Activated CD4-positive, alpha-beta T cell treated with anti-CD3 and anti-CD28 coated beads, Interleukin-2, Interleukin-6, amounts not matched to agents 100 ng/mL and 50 ng/mL, durations not matched to agents 16 hours and 8 hours (primary cell): ENCODE measurements at places on chromosomes 7 and 10.

DNA sequence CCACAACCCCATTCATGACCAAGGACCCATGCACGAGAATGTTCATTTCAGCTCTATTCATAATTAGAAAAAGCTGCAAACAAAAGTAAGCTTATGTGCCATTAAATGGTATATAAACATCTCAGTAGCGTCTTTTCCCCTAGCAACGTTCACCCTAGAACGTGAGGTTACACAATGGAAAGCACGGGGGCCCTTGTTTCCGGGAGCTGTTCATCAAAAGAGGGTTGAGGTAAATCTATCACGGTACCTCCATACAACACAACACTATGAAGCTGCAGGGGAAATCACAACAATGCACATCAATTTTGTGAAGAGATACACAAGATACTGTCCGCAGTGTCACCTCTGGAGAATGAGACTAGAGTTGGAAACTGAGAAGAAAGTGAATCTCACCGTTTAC lies 80.9 kb upstream of the DDC start:
- no peak for DNase-seq

DNA sequence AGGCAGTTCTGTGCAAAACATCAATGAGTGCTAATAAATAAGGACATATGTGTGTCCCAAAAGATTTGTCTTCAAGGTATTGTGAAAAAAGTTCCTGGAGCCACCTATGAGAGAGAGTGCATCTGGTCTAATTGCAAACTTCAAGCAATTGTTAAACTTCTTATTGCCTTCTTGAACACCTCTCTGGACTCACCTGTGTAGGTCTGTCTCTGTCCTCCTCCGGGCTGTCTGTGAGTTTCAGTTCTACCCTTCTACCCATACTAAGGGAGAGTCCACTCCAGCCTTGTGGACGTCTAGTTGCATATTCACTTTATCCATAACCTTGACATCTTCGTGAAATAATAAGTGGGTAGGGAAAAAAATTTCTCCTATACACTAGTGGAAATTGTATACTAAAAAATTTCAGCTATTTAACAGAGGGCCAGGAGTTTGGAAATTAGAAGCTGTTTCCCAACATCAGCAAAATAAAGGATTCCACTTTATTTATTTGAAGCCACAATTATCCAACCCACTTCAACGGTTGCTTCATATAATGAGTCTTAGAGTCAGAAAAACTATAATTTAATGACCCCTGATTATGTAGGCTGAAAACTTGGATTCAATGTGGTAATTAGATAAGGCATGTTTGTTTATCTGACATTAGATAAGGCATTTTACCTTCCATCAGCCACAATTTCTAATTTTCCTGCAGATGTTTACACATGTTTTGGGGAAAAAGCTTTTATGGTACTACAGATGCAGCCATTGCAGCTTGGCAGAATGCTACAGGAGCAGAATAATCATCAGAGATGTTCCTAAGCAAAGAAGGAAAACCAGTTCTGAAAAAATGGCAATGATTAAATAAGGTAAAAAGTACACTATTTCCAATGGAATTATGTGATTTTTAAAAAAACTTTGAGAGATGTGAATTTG lies 150.8 kb upstream of the FAM3C start:
- no peak for DNase-seq

DNA sequence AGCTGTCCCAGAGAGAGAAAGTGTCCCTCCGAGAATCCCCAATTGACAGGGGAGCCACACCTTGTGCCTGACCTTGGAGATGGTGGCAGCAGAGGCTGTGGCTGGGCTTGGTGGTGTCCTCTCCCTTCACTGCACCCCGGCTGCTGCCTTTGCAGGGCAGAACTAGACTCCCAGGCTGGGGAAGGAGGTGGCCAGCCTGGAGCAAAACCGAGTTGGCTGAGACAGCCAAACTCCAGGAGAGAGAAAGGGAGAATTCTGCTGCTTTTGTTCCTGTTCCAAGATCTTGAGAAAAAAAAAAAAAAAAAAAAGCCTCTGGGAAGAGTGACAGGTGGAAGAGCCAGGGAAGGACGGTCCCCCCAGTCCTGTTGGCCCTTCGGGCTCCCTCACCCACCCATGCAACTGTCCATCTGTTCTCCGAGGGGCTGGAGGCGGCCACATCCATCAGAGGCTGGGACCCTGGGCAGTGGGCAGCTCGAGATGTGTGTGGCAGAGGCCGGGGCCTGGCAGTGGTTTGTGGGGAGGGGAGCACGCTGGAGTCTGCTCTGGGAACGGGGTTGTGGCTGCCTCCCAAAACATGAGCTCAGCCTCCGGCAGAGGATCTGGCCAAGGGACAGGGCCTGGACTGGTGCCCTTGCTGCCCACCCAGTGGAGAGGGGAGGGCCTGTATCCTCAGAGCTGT lies 35.5 kb downstream of the CLIP2 start:
- DNase-seq: no peak

DNA sequence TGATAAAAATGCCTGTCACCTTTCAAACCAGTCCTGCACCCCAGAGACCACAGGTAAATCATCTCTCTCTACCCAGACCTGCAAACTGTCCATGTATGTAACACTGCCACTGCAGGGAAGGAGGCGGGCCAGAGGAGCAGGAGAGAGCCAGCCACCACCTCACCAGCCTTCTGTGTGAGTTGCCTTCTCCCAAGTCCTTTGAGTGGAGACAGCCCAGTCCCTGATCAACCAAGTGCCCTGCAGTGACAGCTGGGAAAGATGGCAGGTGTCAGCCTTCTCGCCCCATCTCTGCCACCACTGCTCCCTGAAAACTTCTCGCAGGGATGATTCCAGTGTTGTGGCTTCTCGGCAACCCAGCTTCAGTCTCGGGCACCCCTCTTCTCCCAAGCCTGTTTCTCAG lies 42.4 kb downstream of the MTURN start:
- DNase-seq: no peak

GRCh38 chr10:103510046-103510685 lies 16.7 kb downstream of the NEURL1 start:
- DNase-seq: no peak

DNA sequence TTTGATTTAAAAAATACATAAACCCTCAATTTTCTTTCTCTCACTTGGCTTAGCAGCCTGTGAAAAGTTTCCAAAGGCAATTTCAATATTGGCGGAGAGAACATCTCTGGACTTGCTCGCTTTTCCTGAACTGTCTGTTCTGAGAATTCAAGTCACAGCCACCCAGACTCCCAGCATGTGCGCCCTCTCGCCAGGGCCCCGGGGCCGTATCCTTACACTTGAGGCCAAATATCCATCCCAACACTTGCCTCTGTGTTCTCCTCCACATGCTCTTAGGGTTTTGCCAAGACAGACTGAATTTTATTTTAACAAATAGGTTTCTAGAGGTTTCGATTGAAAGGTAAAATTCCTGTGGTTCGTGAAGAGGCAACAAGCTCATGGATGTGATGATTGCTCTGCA lies 111.5 kb upstream of the GPR26 start:
- no peak for DNase-seq

DNA sequence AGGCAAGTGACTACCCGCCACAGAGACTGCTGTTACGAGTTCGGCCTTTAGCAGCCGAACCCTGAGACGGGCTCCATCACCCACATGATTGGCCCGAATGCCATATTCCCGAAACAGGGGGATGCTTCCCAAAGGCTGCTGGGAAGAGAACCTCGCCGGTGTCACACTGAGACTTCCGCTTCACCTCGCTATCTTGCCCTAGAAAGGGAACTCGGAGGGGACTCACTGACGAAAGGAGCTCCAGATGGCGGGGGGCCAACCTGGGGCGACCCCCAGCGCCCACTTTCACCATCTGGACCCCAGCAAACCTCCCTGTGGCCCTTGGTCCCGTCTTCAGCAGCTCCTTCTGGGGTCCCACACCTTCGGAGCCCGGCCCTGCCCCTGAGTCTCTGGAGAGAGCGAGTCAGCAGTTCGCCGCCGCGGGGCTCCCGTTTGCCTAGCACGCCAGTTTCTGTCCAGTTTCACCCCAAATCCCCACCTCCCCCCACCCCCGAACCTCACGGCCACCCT lies 529 bp downstream of the HPS1 start:
- DNase-seq: peak; percentile 44

- peak; percentile 76 for DNase-seq
Measured at GRCh38 chr10:123582084-123582989, 83.8 kb upstream of the GPR26 start.

DNA sequence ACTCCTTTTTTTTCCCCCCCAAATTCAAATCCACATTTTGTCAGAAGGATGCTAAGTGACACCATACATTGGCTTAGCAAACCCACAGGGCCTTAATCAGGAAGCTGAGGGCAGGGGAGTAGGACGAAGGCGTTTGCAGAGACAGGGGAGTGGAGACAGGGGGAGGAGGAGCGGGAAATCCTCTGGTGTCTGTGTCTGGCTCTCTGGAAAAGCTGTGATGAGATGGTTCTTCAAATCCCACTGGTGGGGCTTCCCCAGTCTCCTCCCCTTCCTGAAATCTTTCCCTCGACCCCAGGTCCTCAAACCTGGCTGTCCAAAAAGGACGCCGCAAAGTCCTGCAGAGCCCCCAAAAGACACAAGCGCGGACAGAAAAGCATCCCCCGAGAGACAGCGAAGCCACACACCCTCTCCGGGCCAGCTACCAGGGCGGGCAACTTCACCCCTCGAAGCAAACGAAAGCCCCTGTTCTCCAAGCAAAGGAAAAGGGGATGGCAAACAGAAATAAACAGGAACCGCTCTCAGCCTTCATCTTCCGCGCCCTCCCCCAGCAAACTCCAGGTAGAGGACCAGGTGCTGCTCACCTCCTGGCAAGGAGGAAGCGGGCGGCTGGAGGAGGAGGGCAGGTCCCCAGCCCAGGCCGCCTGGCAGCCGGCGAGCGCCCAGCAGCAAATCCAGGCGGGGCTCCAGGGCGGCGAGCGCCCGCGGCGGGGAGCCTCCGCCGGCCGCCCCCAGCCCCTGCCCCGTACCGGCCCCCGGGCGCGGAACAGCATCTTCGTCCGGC lies 520 bp downstream of the ELAPOR2 start:
- DNase-seq: peak; percentile 11

- DNase-seq: no peak
Measured at GRCh38 chr7:93232673-93233018, 480 bp downstream of the VPS50 start.

- no peak for DNase-seq
Measured at GRCh38 chr7:28618383-28618782, 206.1 kb downstream of the CREB5 start.

DNA sequence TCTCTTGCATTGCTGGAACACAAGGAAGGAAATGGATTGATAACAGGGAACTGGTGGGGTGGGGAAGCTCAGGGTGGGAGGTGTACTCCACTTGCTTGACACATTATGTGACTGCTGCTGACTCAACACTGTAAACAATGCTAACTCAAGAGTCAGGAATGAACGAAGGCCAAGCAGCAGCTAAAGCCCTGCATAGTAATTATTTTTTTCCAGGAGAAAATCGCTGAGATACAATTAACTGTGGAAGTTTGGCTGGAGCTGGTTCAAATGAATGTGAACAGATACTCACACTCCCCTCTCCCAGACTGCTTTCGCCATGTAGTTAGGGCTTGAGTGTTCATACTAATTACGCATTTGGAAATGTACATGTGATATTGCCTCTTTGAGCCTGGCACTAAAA lies 170.9 kb upstream of the AOAH start:
- DNase-seq: no peak

GRCh38 chr10:87538092-87539015 lies 33.7 kb downstream of the MINPP1 start:
- DNase-seq: no peak

DNA sequence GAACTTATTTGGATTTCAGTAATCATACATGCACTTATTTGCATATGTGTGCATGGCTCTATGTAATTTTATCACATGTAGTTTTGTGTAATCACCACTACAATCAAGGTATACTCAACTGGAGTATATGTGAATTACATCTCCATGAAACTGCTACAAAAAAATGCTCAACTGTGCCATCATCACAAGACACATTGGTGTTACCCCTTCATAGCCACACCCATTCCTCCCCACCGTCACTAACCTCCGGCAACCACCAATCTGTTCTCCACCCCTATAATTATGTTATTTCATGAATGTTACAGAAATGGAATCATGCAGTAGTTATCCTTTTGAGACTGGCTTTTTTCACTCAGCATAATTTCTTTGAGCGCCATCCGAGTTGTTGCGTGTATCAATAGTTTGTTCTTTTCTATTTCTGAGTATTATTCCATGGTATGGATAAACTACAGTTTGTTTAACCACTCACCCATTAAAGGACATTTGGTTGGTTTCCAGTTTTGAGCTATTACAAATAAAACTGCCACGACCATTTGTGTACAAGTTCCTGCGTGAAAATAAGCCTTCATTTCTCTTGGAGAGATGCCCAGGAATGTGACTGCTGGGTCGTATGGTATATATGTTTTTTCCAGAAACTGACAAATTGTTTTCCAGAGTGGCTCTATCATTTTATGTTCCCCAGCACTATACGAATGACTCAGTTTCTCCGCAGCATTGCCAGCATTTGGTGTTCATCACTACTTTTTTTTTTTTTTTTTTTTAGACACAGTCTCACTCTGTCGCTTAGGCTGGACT lies 11.3 kb upstream of the SMO start:
- DNase-seq: no peak

- no peak for DNase-seq
Measured at GRCh38 chr7:2567679-2568278, 9.0 kb downstream of the IQCE start.

- DNase-seq: no peak
Measured at GRCh38 chr7:123621707-123622106, 20.1 kb downstream of the ASB15 start.
